Stimulated activated CD4-positive, alpha-beta T cell treated with anti-CD3 and anti-CD28 coated beads, Interleukin-2, amount 100 ng/mL, for 48 hours (primary cell): ENCODE measurements at places on chromosomes 13 and 19.

GRCh38 chr13:62014299-62014698 lies 598.6 kb upstream of the PCDH20 start:
- no peak for DNase-seq

DNA sequence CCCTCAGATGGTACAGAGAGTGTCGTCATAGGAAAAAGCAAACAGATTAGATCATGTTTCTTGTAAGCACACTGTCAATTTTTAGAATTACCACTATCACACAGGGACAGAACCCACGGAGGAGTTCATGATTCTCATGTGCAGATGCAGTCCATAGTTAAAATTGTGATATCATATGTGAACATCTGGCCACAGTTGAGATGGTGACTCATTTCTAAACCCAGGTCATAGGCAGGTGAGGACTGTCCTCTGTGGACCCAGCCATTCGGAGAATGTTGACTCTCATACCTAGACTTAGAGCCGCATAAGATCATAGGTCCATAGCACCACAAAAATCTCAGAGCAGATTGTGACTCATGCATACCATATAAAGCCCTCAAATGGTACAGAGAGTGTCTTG lies 17.8 kb upstream of the ZNF730 start:
- no peak for DNase-seq

GRCh38 chr13:24858953-24859352 lies 95.0 kb downstream of the RNF17 start:
- DNase-seq: no peak

DNA sequence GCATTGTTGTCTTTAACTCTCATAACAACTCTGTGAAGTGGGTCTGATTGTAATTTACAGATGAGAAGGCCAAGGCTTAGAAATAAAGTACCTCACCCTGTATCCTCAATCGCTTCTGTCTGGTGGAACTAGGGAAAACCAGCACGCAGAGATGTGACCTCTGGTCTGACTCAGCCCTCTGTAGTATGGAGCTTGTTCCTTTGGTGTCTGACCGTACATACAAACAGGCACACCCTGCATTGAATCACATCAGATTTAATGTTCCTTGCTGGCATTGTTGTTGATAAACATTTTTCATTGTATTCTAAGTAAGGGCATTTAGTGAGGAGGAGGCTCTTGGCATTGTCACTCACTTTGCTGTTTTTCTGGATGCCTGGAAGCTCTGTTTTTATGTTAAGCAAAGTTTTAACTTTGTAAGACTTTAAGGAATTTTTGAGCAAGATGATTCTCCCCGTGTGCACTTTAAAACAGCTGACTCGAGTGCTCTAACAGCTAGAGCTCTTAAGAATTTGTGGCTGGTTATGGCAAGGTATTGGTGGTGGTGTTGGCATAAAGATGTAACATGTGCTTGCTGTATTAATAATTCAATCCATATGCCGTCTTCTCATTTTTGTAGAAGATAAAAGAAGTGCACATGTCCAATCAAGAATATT lies 89.0 kb upstream of the SPATA13 start:
- no peak for DNase-seq

GRCh38 chr19:49149652-49150105 lies 5.5 kb downstream of the HRC start:
- no peak for DNase-seq

- no peak for DNase-seq
Measured at GRCh38 chr13:64538711-64539110, 2691.4 kb downstream of the PCDH9 start.

DNA sequence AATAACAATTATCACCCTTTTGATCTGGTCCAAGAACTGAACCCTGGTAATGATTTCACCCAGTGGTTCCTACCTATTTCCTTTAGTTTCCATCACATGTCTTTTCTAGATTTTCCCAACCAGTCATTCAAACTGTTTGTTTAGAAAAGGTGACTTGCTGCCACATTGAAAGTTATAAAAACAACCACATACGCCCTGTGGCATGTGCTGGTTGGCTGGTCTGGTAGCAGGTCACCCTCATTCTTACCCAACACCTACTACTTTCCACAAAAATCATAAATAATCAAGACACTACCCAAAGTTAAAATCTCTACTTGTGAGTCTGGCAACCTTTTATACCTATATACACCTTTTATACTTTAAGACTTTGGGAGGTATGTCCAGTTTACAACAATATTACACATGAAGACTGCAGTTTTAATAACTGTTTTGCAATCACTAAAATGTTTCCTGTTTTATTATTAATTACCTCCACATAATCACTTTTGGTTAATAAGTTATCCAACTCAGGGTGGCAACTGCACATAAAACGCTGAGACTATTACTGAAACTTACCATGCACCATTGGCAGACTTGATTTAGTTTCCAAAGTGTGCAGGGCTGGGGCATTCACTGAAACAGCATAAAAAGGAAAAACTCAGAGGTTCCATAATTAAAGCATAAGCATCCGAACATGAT lies 38.9 kb downstream of the DZIP1 start:
- no peak for DNase-seq

DNA sequence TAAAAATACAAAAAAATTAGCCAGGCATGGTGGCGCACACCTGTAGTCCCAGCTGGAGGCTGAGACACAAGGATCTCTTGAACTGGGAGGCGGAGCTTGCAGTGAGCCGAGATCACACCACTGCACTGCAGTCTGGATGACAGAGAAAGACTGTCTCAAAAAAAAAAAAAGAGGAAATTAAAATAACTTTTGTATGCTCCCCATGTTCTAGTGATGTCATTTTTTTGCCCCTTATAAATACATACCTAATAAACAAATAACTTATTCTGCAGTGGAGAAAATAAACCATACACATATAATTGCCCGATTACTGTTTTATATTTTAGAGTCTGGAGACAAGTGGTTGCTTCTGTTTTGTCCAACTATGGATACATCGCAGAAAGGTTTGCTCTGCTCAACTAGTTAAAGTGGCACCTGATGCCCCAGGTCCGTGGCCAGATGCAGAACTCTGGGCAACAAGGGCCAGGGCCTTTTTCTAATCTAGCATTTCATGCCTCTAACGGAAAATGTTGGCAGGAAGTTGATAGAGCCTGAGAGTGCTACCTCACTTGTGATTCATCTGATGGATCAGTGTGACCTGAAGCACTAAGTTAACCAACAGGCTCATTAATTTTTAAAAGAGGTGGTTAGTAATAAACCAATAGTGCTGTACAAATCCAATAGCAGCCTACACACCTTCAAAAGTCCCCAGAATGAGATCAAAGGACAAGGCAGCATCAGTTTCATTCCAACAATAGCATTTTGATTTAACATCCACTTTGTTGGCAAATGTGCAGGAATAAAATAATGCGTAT lies 18.8 kb downstream of the UBE2L5 start:
- no peak for DNase-seq

DNA sequence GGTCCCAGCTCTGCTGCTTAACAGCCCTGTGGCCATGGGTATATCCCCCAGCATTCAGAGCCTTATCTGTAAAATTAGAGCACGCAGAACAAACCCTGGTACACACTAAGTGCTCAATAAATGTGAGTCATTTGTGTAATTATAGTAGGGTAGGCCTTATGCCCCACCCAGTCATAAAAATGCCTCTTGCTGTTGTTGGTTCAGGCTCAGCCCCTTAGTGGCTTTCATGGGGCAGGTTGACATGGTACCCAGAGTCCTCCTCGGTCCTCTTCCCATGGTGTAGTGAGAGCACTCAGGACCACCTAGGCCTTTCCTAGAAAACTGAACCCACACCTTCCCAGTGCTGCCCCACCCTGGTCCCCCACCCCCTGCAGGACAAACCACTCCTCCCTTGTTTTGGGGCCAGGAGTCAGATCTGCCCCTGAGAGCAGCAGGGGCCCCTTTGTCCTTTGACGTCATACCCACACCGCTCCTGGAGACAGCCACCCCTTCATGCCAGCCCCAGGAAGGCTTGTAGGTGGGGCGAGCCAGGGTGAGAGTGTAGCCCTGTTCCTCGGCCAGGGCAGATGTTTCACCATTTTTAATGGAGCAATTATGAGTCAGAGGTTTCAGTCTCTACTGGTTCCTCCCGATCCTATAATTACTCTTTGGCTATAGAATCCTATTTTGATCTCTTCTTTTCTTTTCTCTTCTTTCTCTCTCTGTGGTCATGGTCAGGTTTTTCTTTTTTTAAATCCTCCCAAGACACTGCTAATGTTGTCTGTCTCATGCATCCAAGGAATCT lies 36.8 kb downstream of the ACTN4 start:
- no peak for DNase-seq

- DNase-seq: no peak
Measured at GRCh38 chr19:58563034-58563573, 4.7 kb upstream of the UBE2M start.

DNA sequence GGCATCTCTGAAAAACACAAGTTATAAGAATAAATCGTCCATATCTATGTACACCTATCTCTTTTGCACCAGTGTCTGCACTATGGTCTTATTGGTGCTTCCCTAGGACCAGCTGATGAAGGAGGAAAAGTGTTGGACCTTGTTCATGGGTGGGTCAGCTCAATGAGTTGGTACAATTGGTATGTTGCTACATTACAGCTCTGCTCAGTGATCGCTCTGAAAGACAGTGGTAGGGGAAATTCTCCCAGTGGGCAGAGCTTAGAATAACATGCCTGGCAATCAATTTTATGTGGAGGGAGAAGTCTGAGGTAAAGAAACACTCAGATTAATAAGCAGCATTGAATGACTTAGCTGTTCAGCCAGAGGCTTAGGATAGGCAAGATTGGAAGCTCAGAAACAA lies 138.7 kb upstream of the KL start:
- DNase-seq: no peak

DNA sequence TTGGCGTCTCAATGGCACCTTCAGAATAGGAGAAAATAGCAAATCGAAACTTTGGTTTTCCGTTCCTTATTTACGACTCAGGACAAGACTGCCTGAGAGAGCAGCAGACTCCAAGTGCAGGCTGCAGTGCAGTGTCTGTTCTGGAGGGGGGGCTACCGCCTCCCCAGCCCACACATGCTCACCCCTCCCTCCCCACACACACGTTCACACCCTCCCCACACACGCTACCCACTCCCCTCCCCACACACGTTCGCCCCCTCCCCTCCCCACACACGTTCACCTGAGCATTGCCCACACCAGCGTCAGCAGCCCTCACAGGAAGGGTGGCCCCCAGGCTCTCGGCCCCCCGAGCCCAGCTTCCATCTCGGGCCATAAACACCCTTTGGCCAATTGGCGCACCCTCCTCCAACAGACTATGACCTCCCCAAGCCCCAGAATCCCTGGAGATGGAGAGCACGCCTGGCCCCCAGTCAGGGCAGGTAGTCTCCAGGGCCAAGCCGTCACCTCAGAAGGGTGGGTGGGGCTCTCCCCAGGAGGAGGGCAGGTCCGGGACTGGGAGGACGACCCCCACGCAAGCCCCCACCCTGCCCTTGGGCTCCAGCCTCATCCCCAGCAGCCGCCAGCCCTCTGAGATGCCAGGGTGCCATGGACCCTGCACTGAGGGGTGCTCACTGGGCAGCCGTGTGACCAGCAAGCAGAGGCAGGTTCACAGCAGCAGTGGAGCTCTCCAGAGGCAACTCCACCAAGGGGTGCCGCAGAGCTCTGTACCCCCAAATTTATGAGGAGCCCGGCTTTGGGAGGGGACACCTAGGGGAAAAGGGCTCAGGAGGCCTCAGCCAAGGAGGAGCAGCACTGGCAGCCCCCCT lies 27.5 kb downstream of the RASA3 start:
- no peak for DNase-seq

DNA sequence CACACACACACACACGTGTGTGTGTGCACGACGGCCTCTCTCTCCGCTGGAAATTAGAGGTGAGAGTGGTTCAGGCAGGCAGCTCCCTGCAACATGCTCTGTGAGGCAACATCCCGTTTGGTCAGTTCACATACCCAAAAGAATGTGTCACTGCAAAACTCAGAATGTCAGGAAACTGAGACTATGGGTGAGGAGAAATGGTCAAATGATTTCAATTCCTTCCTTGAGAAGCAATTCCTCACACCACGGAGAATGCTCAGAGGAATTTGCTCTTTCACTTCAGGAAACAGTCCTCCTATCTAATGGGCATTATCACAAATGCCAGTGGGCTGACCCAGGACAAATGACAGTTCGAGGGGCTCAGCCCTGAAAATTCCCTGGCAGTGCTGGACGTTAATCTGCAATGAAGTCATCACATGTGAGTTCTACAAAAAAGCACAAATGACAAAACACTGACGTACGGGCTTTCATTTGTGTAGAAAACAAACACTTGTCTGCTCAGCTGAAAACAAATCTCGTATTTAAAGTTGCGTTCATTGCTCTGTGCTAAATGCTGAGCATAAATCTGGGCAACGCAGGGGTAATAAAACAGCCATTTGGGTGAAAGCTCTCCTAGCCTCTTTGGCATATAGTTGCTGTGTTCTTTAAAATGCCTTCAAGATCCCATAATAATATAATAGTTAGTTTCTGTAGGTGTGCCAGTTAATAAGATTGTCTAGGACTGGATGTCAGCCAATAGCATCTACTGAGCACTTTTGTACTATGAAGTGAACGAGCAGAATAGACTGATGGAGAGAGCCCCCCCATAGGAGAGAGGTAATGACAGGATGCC lies 18.6 kb upstream of the LATS2 start:
- DNase-seq: no peak

DNA sequence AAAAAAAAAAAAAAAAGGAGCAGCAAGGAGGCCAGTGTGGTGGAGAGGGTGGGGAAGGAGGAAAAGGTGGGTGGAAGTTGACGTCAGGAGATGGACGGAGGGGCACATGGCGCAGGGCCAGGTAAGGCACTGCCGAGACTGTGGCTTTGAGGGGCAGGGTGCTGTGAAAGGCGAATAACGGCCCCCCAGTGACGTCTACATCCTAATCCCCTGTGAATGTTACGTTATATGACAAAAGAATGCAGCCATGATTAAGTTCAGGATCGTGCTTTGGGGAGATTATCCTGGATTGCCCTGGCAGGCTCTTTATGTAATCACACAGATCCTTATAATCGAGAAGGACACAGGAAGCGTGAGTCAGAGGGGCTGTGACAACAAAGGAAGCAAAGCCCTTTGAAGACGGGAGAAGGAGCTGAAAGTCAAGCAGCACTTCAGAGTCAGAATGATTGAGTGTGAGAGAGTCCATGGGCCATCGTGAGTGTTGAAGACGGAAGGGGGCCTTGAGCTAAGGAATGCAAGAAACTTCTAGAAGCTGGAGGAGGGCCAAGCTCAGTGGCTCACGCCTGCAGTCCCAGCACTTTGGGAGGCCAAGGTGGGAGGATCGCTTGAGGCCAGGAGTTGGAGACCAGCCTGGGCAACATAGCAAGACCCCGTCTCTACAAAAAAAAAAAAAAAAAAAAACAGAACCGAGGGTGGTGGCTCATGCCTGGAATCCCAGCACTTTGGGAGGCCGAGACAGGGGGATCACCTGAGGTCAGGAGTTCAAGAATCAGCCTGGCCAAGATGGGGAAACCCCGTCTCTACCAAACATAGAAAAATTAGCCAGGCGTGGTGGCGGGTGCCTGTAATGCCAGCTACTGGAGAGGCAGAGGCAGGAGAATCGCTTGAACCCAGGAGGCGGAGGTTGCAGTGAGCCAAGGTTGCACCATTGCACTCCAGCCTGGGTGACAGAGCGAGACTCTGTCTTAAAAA lies 13.8 kb upstream of the CEACAM16 start:
- DNase-seq: no peak

- DNase-seq: peak; percentile 27
Measured at GRCh38 chr19:610071-610800, 20.6 kb downstream of the HCN2 start.
